ENCODE measurements at places on chromosomes 3 and 15.

GRCh38 chr3:179731544-179731943 lies 78.7 kb downstream of the USP13 start:
- DNase-seq, result no peak

- no peak for DNase-seq
Measured at GRCh38 chr3:191376516-191377141, 46.3 kb upstream of the UTS2B start.

- no peak for DNase-seq
Measured at GRCh38 chr3:140164922-140165590, 230.1 kb downstream of the CLSTN2 start.

DNA sequence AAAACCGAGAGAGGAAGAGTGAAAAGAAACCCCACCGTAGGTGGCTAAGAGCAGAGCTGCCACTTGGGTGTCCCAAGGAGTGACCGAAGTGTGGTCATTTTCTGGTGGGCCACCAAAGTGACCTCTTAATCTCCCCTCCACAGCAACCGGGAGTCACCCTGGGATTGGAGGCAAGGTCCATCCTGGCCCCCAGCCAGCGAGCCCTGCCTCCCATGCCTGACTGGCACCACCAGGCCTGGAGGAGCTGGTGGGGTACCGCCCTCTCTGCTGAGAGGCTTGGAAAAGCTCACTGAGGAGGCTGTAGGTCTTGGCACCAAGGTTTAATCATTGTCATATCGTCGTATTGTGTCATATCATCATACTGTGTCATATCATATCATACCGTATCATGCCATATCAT lies 74.0 kb upstream of the TRPM1 start:
- no peak for DNase-seq

GRCh38 chr3:13010780-13011572 lies 62.3 kb downstream of the IQSEC1 start:
- DNase-seq, result no peak

GRCh38 chr15:64493641-64494040 lies 33.3 kb downstream of the ZNF609 start:
- no peak for DNase-seq

- DNase-seq, result no peak
Measured at GRCh38 chr3:149476225-149476624, 1.7 kb downstream of the TM4SF4 start.

DNA sequence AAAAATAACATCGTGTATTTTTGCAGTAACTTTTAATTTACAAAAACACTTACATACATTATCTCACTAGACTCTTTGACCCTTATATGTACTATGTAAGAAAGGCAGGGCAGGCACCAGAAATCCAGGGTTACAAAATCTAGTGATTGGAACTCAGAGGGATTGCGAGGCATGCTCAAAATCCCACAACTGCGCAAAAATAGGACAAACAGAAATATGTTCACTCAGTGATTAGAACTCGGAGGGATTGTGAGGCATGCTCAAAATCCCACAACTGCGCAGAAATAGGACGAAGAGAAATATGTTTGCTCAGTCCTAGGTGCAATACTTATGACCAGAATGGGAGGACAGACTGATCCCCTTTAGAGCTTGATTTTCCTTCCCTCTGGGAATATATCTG lies 79.2 kb upstream of the TGFBR2 start:
- DNase-seq, result no peak

DNA sequence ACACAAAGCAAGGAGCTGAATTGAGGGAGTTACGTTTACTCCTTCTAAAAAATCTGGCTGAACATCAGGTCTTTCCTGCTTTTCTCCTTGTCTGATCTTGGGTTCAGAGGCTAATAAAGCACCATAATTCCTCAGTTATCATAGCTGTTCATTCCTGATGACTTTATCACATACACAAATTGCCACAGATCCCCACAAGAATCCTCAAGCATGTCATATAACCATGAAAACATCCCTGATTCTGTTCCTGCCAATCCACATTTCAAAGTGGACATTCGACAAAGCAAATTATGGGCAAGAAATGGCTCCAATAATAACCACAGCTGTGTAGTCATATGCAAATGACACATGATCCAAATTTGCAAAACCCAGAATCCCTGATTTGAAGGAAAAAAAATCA lies 321.3 kb downstream of the MEX3B start:
- DNase-seq, result no peak

DNA sequence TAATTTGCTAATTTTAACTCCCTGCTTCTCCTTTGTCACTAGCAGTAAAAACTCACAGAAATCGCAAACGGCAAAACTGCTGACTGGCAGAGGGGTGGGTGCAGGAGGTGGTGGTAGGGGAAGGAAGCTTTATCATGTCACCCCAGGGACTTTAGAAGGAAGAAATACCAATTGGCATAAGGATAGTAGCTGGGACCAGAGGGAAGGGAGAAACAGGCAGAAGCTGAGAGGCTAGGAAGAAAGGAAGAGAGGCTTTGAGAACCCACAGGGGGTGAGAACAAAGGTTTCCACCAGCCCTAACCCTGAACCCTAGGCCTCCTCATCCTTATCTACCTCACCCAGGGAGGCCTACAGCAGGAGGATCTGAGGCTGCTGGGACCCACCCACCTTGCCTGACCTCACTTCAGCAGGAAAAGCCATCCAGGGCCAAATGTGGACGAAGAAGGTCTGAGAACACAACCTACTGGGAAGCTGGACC lies 10.7 kb downstream of the ITGB5 start:
- no peak for DNase-seq

GRCh38 chr3:3552761-3553160 lies 246.5 kb upstream of the LRRN1 start:
- no peak for DNase-seq

- no peak for DNase-seq
Measured at GRCh38 chr3:12399226-12399625, 85.1 kb upstream of the TSEN2 start.

- no peak for DNase-seq
Measured at GRCh38 chr3:179236669-179237301, 14.1 kb downstream of the KCNMB3 start.

DNA sequence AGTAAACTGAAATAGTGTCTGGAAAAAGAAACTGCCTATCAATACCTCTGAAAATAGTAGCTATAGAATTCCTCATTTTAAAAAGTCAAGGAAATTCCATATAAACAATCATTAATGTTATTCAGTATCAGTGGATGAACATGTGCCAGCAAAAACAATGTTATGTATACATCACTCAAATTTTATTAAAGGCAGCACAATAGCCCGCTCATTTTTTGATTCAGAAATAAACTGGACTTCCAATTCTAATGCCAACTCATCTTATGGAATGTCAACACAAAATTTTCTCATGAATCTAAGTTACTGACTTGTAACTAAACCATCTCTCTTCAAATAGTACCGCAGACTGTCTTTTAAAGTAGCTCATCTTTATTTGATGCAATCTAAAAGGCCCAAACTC lies 19.0 kb downstream of the THBS1 start:
- no peak for DNase-seq

- DNase-seq, result no peak
Measured at GRCh38 chr3:105842943-105843342, 25.9 kb downstream of the CBLB start.

DNA sequence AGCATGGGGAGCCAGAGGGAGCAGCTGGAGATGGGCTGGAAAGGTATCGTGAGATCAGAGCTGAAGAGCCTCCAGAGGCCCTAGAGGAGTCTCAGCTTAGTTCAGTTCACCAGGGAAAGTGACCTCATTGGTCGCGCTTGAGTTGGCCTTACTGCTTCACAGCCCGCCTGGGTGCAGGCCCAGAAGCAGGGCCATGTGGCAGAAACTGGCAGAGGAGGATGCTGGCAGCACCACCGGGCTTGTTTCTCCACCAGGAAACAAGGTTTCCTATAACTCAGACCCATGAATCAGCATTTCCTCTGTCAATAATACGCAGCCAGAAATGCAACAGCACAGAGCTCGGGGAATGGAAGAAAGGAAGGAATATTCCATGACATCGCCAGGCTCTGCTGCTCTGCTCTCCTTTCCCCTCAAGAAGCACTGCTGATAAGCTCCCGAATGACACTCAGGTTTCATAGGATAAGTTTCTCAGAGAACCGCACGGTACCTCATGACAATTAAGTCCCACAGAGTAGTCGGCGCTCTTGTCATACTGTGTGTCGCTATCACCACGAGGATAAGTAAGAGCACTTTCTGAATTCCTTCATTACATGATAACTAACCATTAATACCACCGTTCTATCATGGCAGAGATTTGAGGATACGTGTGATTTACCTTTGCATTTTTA lies 147.1 kb upstream of the LPP start:
- DNase-seq, result no peak

GRCh38 chr3:139780593-139780992 lies 102.8 kb upstream of the NMNAT3 start:
- no peak for DNase-seq

DNA sequence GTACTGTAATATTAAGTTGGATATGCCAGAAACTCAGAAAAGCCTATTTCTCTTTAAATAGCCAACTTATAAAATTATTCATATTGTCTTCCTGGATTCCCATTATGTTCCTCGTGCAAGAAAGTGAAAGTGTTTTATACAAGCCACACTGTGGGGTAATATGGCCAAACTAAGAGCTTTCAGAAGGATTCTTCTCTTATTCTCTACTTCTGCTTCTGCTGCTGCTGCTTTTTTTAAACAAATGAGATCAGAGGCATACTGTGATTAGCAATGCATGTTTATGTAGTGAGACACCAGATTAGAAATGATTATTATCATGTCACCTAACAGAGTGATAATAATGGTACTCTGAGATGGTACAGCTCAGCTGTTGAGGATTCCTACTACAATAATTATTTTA lies 1026.5 kb upstream of the CFAP20DC start:
- no peak for DNase-seq

DNA sequence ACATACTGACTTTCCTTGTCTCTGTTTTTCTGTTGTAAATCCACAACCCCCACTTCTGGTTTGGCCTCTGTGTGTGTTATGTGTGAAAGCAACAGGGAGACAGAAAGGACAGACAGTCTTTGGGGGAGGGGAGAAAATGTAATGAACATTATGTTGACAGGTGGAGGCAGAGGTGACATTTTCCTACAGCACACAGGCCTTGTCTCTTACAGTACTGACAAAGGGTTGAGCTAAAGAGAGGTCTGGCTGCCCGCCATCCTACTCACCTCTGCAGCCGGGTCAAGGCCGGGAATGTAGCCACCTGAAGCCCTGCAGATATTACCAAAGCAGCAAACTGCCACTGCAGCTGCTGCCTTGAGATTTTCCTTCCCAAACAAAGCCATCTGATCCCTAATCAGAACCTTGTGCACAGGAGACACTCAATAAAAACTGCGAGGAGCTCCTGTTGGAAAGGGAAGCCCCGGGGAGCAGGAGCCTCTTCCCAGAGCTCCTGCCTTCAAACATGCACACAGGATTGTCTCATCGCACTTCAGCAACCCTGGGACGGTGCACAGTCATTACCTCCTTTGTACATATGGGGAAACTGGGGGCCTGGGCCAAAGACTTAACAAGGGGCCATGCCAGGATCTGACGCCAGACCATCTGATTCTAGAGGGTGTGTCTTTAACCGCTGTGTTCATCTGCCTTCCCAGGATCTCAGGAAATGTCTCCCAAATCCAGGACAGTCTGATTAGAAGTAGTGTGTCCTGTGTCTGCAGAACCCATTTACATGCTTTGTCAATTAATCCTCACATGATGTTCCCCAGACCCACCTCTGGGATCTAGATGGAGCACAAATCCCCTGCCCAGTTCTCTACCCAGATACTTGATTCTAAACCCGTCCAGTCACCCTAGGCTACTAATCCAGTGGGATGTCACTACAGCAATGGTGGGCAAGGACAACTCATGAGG lies 14.2 kb downstream of the MYO5C start:
- DNase-seq, result no peak

DNA sequence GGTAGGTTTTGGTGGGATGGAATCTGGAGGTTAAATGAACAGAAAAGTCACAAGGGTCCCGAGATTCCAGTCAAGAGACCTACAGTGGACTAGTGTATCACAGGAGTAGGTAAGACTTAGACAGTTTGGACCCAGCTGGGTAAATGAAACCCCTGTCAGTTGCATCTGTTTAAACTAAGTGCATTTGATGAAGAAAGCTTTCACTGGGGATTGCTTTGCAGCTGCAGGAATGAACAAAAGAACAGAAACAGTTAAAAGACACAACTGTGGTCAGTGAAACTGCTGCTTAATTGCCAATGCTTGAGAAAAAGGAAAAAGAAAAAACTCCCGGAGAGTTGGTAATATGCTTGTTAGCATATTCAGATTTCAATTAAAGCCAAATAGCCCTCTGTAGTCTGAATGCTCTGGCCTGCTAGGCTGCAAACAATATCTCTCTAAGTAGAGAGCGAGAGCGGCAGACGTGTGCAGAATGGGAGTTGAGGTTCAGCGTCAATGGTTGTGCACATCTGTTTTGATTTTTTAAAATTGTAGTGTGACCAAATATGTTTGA lies 37.1 kb downstream of the OXNAD1 start:
- no peak for DNase-seq

- no peak for DNase-seq
Measured at GRCh38 chr15:40312370-40313158, 4.8 kb upstream of the PLCB2 start.

DNA sequence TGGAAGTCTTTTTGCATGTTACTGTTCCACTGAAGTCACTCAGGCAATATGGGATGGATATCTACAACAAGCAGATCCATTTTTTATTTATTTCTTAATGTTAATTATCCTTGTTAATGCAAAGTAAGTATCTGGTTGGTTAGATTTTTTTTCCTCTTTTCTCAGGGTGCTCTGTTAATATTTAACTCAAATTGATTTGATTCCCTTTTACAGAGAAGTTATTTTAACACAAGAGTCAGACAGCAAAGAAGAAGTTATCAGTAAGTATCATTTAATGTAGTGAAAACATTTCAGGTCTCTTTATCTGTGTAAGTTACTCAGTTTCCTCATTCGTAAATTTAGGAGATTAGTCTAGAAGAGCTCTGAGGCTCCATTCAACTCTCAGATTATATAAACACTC lies 34.3 kb downstream of the TBC1D23 start:
- DNase-seq, result no peak

DNA sequence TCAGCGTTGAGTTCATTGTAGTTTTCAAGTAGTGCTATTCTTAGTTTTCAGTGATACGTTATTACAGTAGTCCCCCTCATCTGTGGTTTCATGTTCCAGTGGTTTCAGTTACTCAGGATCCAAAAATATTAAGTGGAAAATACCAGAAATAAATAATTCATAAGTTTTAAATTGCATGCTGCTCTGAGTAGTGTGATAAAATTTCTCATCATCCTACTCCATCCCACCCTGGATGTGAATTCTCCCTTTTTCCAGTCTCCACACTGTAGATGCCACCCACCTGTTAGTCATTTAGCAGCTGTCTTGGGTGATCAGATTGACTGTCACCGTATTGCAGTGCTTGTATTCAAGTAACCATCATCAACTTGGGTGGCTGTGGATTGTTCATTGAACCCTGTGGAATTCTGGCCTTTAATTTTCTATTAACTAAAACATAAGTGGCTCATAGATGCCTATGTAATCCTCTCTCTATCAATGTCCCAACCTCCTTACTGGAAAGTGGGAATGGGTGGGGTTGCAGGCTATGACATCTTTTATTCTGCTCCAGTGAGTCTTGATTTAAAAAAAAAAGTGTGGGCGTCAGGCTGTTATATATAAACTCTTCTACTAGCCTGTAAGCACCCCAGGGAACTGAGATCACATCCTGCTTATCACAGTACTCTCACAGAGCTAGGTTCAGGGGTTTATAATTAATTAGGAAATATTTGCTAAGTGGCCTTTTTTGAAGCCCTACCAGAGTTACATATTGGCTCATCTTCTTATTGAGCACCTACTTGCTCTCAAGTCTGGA lies 97.5 kb downstream of the CFAP20DC start:
- no peak for DNase-seq

GRCh38 chr15:79673416-79674123 lies 223.2 kb downstream of the MTHFS start:
- DNase-seq, result no peak

- no peak for DNase-seq
Measured at GRCh38 chr3:42749025-42749752, 23.9 kb downstream of the CCDC13 start.
